ENCODE measurements at places on chromosomes 3 and 15. TPM values are rescaled to one million over a fixed set of nuclear protein-coding genes. Genes with fewer than 3 reads are reported as not detected.

The GUCA1C gene
- total RNA-seq: not detected

The ITGA11 gene
- not detected for total RNA-seq

DNA sequence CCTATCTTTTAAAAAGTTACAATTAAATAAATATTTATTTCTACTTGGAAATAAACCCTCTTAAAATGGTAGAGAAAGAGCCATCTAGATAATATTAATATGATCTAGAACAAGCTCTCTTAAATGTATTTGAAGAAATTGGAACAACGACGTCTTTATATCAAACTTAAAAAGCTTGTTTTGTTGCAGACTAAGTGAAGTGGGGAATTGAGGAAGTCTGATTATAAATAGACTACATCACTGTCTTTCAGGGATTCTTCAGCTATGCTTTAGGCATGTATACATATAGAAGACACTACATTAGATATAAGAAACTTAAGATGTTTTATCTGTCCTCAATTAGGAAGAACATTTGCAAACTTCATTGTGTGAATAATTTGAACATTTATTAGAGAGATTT, 1.8 kb downstream of the BCHE start:
- DNase-seq: peak; percentile 77

GRCh38 chr3:125383744-125384143, 8.6 kb upstream of the ZNF148 start:
- DNase-seq: no peak

GRCh38 chr3:156981005-156981404, 154.9 kb downstream of the LEKR1 start:
- no peak for DNase-seq

- DNase-seq: peak; percentile 88
Observed at GRCh38 chr15:90560229-90560776, 30.6 kb downstream of the CRTC3 start.

DNA sequence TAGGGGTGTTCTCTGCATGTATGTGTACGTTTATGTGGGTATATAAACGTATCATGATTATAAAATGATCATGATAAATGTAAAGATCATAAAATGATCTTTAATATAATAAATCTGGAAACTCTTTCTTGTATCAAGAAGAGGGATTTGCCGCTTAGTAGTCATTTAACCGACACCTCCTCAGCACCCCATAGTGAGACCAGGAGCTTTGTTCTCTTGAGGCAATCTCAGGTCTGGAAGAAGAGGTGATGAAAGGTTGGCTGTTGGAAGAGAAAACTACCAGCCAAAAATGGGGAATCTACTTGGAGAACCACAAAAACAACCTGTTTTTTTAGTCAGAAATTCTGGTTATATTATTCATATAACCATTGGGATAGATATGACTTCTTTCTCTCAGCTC, 38.7 kb downstream of the TGFBR2 start:
- no peak for DNase-seq

DNA sequence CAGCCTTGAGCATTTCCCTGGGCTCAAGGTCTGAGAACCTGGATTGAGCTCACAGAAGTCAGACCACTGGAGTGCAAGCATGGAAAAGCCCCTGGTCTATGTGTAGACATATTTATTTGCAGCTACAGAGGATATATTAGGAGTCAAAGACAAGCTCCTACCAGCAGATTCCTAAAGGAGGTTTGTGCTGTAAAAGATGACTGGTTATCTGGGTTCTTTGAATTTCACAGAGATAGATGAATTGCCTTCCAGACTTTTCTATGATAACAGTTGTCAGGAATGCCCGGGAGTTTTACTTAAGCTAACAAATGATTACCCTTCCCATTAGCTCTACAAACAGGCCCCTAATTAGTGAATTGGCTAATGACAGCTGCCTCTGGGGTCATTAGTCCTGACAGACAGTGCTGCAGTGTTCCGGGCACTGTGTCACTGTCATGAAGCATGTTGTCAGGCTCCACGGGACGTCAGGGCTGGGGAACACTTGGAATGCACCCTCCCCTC, 48.8 kb upstream of the PLXNA1 start:
- no peak for DNase-seq

- peak; percentile 26 for DNase-seq
Observed at GRCh38 chr15:78149805-78150751, 916 bp downstream of the IDH3A start.

The SH2D7 gene
- total RNA-seq: not detected

DNA sequence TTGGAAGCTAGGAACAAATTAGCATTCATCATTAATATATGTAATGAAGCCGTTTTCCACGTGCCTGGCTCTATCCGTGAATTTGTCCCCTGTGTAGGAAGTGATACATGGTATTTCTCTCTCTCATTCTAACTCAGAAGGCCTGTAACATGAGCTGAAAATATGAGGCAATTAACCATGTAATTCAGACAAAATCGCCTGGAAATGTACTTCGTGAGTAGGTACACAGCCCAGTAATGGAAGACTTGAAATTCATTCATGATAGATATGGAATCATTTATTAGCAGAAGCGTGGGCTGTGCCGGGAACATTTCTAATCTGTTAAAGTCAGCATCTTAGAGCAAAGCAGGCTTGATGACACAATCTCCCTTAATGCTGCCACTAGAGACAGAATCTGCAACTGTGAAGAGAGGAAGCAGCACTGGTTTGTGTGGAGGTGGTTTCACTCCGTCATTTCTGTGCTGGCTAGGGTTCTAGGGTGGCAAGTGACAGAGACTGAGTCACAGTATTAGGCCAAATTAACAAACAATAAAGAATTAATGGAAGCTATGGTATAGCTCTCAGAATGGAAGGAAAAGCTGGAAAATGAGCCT, 225.0 kb upstream of the PROK2 start:
- no peak for DNase-seq

The ATP10A gene
- total RNA-seq: 7.1 TPM

- DNase-seq: no peak
Observed at GRCh38 chr3:156480949-156481348, 74.0 kb downstream of the SSR3 start.

DNA sequence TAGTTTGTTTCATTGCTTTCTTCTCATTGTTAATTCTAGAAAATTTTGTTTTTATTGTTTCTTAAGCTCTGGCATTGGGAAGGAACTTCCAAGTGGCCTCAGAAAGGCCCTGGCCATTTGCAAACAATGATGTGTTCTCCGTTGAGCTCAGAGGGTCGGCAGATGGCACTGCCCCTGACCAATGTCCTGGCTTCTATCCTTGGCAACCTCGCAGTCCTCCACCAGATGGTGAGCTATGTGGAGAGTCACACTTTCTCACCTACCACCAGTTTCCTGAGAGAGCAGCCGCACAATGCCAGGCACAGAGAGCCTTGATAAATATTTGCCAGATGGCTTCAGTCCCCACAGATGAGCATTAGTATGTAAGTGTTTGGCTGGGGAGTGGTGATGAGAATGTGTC, 343.7 kb downstream of the EPHB1 start:
- peak; percentile 1 for DNase-seq

DNA sequence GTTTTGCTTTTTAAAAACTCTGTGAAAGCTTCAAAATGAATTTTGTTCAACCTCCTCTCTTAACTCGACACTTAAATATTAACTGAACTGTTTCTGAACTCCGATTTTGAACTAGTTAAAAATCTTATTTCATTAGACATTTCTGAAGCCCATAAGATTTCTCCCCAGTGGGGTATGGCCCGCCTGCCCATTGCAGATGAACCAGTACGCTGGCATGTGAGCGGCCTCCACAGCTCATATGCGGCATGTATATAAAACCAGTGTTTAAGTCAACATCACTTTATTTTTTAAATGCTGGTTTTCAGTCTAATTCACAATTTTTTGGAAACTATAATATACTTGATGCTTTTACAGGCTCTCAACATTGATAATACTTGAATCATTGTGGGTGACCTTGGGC, 50.2 kb downstream of the CPN2 start:
- no peak for DNase-seq

The GP5 gene
- total RNA-seq: not detected

The TARS3 gene
- total RNA-seq: 10.8 TPM

GRCh38 chr3:16257309-16257708, 7.4 kb downstream of the DPH3 start:
- peak; percentile 90 for DNase-seq

GRCh38 chr3:50250514-50250913, 14.5 kb downstream of the GNAI2 start:
- no peak for DNase-seq

DNA sequence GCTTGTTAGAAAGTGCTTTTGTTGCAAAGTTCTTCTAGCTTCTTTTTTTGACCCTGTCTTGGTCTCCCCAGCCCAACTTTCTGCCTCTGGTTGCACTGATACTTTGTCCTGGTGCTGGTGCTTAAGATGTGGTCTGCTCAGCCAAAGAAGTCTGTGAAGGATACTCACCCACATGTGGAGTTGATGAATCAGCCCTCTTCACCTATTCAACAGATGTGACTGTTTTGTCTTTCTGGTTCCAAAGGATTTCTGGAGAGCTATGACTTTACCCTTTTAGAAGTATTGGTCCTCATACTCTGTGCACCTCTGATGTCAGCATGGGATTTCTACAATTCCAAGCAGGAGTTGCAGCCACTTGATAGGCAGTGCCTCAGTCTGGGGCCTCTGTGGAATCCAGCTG, 84.1 kb downstream of the PCCB start:
- no peak for DNase-seq

Measured in SK-MEL-5 (cell line).